NCI-H460 (cell line): ENCODE measurements at places on chromosomes 6 and 20. TPM values are rescaled to one million over a fixed set of nuclear protein-coding genes. Genes with fewer than 3 reads are reported as not detected.

DNA sequence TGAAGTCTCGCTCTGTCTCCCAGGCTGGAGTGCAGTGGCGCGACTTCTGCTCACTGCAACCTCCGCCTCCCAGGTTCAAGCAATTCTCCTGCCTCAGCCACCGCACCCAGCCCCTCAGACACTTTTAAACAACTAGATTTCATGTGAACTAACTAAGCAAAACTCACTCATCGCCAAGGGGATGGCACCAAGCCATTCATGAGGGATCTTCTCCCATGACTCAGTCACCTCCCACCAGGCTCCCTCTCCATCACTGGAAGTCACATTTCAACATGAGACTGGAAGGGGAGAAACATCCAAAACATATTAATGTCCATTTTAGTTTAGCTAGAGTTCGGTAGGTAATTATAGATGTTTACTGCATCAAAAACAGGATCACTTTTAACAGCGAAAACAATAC is 95.9 kb upstream of the PRL start:
- DNase-seq: no peak

FAM209A gene
- total RNA-seq: 0.17 and 0.29 TPM in 2 replicates

DNA sequence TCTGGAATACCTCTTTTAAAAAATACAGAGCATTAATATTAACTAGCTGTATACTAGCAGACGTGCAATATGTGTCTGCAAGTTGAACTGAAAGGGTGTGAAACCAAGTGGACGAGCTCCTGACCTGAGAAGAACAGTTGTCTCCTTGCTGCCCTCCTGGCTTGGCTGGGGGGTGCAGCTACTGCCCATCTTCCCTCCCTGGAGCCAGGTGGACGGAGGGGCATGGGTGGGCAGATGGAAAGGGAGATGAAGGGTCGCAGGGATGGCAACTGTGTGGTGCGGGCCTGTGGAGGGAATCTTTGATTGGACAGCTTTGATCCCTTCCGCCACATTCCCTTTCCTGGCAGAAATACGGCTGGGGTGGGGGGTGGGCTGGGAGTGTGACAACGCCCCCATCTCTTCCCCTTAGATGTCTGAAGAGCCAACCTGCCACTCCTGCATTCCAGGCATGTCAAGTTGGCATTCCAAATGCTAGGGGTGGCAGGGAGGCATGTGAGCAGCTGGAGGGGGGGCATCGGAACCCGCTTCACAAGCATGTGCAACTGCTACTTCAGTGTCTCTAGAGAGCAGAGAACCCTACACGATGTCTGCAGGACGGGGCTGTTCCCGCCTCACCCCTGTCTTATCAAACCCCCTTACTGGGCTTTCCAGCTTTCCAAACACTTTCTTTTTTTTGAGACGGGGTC is 37.3 kb downstream of the SRSF3 start:
- no peak for DNase-seq

GRCh38 chr6:53330137-53330536 is 18.6 kb downstream of the ELOVL5 start:
- DNase-seq: no peak

NKX2-4 gene
- not detected in 2 replicates for total RNA-seq

- DNase-seq: no peak
Observed at GRCh38 chr6:158757753-158758090, 61.4 kb downstream of the EZR start.

DNA sequence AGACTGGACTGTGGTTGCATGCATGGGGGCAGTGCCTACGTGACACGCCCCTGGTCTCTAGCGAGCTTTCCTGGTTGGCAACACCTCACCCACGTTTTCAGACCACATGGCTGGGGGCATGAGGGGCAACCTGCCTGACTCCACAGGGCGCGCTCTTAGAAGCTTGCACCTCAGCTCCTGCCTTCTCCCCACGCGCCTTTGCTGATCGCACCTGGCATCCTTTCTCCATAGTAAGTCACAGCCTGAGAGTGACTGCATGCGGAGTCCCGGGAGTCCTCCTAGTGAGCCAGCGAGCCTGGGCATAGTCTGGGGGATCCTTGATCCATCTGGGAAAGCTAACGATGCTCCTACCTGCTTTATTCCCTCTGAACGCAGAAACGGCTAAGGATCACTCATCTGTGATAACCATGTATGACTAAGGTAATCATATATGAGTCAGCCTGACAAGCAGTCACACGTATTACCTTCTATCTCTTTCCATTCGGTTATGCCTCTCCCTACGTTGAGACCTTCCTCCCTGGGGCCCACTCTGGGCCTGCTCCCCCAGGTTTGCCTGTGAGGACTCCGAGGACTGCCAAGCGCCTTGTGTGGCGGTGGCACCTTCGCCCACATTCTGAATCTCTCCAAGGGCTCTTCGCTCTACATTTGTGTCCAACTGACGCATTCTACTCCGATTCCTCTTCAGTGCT is 4.5 kb downstream of the TCFL5 start:
- DNase-seq: no peak
